Head of caudate nucleus (tissue), 42 donors: ENCODE measurements at places on chromosomes 1 and 21.

GRCh38 chr1:173900992-173901391 lies 16.1 kb downstream of the SERPINC1 start:
- no peak for DNase-seq

DNA sequence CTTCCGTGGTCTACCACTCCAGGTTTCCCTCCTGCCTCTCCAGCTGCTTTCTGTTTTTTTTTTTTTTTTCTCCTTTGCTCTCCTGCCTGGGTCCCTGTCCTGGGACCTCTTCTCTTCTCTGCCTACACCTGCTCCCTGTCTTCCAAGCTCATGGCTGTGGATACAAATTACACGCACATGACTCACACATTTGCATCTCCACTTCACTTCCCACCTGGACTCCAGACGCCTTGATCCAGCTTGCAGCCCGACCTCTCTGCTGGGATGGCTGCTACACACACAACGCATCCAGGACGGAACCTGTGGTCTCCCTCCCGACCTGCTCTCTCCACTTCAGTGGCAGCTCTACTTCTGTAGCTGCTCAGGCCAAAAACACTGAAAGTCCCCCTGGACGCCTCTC lies 44.4 kb upstream of the B3GALT5 start:
- DNase-seq: no peak

DNA sequence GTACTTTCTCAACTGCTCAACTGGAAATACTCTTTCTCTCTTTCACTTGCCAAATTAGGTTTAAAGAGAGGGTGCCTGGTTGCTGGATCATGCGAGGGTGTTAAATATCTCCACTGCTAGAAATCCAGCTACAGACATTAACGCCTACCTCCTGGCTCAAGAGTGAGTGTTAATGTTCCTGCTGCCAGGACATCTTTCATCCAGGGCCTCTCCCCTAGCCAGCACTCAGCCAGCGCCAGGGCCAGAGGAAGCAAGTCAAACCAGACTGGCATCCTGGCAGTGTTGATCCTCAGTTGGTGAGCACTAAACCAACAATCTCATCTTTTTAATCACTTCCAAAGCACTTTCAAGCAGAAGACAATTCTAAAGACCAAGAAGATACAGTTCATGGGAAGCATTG lies 92.9 kb upstream of the BARHL2 start:
- no peak for DNase-seq

DNA sequence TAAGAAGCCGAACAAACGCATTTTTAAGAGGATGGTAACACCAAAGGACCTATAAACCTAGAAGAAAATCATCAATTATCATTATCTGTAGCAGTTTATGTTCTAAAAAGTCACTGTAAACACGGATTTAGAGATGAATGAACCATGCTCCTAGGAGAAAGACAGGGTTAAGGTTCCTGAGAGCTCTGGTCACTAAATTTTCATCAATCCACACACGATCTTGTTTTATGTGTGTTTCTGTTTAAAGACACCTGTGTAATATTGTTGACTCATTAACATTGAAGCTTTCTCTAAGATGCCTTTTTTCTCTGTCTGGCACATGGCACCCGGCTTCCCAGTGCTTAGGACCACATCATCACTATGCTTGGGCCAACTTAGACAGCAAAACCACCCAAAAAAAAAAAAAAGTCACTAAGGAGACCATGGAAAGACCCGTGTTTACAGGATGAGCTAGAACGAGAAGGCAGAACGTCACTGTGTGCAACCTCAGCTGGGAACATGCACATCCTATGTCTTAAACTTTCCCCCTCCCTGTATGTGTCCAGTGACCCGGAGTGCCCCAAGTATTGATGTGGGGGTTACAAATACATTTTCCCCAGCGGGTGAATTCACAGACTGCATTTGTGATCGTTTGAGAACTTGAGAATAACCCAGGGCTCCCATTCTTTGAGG lies 55.8 kb upstream of the PDE9A start:
- DNase-seq: no peak

GRCh38 chr1:208264469-208265121 lies 20.4 kb upstream of the PLXNA2 start:
- DNase-seq: no peak

- DNase-seq: peak; percentile 81
Observed at GRCh38 chr1:31715087-31715872, 11.5 kb upstream of the COL16A1 start.

DNA sequence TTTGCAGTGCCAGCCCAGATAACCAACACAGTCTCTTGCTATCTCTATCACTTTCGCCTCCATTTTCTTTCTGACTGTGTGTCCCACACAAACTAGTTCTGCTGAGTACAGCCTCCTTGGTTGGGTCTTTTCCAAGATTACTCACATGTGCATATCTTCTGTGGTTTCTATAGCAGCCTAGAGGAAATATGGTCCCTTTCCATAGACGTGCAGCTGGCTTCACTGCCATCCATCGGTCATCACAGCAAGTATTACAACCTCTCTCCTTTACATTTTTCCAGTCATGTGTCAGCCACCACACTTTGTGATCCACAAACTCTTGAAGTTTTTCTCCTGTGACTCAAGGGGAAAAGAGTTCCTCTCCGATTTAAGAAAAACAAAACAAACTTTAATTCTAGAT lies 893.4 kb upstream of the ADGRL4 start:
- no peak for DNase-seq

- peak; percentile 64 for DNase-seq
Observed at GRCh38 chr1:204384636-204385352, 25.1 kb upstream of the PLEKHA6 start.

GRCh38 chr1:44423591-44424537 lies 18.8 kb downstream of the RNF220 start:
- no peak for DNase-seq

- no peak for DNase-seq
Observed at GRCh38 chr1:95742591-95743089, 508.6 kb downstream of the RWDD3 start.

GRCh38 chr1:24387636-24388175 lies 25.9 kb downstream of the STPG1 start:
- no peak for DNase-seq

DNA sequence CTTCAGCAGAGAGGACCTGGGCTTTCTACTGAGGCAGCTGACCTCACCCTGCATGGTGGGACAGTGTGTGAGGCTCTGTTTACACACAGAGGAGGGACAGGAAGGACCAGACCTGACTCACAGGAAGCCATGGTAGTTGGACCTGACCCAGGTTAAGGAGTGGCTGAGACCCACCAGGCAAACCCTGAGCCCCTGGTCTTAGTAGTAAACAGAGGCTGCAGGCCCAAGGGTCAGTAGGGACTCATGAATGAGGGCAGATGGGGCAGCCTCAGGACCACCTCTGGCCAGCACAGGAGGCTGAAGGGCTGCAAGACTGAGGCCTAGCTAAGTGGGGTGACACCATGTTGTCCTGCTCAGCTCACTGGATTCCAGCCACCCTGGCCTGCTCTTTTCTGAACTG lies 273.2 kb downstream of the GRIK3 start:
- DNase-seq: no peak

DNA sequence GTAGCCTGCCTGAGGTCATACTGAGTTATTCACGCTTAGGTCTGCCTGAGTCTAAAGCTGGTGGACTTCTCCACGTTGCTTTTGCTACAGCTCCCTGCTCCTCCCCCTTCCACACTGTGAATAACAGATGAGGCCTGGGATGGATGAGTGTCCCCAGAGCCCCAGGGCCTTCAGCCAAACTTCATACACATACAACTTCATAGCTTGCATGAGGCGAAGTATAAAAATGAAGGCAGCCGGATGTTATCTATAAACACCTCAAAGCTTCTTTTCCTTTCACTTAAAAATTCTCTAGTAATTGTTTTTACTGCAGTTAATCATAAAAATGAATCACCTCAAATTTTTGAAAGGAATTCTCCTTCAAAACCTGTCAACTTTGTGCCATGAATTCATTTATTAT lies 70.2 kb downstream of the DAB1 start:
- DNase-seq: no peak

GRCh38 chr1:156165083-156165482 lies 11.7 kb downstream of the SEMA4A start:
- no peak for DNase-seq

DNA sequence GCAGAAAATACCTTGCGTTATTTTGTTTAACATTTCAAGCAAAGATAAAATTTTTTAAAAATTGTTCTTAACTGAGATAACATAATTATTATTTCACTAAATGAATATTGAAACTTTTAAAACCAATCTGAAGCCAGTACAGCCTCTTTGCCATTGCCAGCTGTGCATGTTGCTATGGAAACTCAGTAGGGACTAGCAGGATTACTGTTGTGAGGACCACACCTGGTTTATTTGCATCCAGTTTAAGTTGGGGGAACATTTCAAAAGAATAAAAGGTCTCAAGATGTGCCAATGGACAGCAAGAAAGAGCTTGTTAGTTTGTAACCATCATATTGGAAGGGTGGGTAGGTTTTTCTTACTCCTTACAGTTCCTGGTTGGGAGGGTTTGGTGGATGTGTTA lies 80.7 kb downstream of the POU2F1 start:
- DNase-seq: no peak

DNA sequence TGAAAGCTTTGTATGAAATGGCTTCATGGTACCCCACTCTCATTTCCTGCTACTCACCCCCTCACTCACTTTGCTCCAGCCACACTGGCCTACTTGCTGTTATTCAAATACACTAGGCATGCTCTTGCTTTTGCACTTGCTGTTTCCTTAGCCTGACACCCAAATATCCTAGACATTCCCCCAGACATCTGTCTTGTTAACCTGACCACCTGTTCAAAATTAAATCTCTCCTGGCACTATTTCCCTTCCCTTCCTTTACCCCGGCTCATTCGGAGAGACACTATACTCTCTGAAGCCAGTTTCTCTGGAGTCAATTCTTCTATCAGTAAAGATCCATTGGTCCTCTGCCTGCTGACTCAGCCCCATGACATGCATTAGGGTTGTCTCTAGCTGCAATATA lies 306.0 kb upstream of the SGIP1 start:
- DNase-seq: no peak

DNA sequence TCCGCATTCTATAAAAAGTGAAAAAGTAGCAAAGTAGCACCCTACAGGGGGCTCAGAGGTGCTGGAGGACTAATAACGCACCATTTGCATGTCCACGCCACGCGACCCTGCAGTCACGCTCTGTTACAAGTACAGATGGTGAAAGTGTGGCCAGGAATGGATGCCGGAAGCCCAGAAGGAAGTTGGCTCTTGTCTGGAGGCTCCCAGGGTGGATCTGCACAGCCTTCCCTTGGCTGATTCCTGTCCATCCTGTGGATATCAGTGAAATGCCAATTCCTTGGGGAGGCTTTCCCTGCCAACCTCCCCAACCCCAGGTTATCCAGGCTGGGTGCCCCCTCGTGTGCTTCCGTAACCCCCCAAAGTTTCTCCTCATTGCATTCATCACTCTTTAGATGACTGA lies 396.8 kb downstream of the KIF26B start:
- no peak for DNase-seq
